ENCODE measurements at places on chromosomes 4 and X.

DNA sequence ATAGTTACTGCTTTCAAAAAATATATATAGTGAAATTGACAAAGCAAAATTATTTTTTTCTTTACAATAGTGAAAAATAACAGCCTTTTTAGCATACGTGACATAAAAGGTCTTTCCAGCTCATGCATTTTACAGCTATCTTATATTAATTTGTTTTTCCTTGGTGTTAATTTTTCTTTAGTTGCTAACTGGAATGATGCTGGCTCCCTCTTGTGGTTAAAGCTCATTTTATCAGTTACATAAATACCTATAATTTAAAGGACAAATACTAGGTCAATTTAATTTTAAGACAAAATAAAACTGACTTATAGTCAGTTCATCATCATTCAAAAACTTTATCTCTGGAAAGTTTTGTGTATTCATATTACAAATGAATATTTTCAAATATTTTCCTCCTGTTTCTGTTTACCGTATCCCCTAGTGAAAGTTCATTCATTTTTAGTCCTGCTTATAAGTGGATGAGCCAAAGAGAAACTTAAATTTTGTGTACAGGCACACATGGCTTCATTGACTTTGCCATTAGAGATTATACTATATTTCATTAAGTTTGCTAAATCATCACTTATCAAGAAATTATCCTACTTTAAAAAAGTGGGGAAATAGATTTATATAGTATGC, 9.9 kb upstream of the ANAPC4 start:
- DNase-seq = no peak

GRCh38 chr4:38788317-38788716, 5.5 kb upstream of the TLR10 start:
- no peak for DNase-seq

DNA sequence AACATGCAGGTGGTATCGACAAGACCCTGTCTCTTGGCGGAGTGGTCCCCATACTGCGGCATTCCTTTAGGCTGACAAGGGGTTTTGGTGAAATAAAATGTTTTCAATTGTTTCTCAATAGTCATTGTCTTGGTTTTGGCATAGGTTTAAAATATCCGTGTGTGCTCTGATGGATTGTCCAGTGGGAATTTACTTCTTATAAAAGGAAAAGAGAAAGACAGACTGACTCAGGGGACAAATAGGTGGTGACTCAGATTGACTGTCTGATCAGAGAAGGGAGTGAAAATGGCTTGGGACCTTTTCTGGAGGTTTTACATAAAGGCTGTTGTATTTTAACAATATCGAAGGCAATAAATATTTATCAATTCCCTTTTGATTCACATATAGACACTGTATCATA, 129.8 kb downstream of the SORBS2 start:
- DNase-seq = no peak

- DNase-seq = no peak
Observed at GRCh38 chr4:40506492-40506891, 123.2 kb downstream of the RBM47 start.

DNA sequence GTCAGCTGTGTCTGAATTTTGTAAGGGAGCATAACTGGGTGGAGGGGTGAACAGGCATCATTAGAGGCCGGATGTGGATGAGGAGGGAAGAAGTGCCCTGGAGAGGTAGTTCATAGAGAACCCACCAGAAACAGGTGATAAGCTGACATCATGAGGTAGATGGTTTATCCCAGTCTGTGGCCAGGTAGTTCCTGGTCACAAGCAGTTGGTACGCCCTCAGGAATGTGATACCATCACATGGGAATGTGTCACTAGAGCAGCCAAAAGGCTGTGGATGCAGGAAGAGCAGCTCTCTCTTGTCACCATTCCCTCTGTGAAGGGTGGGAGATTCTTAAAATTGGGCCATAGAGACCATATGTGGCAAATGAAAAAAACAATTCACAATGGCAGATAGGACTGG, 21.9 kb downstream of the MSN start:
- DNase-seq = no peak

GRCh38 chrX:124373348-124373747, 27.0 kb downstream of the SH2D1A start:
- DNase-seq = no peak

GRCh38 chrX:44352758-44353157, 9.3 kb upstream of the EFHC2 start:
- DNase-seq = no peak

- DNase-seq = no peak
Observed at GRCh38 chr4:70680934-70681333, 7.4 kb upstream of the UTP3 start.

- no peak for DNase-seq
Observed at GRCh38 chr4:27577951-27578350, 717.3 kb downstream of the STIM2 start.

DNA sequence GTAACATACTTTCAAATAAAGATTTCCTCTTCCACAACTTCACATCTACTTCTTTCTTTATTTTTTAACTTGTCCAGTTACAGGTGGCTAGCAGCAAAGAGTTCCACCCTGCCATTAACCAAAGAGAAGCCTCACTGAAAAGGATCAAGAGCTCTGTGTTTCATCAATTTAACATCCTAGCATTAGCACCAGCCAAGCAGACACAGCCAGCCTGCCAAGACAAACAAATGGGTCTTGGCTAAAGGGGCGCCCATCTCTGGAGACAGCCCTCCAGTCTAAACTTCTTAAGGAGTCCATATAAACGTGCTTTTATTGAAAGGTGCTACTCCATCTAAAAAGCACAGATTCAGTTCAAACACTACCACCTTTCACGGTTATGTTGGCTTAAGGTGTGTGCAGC, 105.3 kb downstream of the ADAMTS3 start:
- DNase-seq = no peak

GRCh38 chr4:114021451-114021850, 42.0 kb upstream of the ARSJ start:
- no peak for DNase-seq

- no peak for DNase-seq
Observed at GRCh38 chrX:131073607-131074006, 15.5 kb downstream of the ARHGAP36 start.

GRCh38 chr4:146342600-146343192, 128.4 kb downstream of the REELD1 start:
- no peak for DNase-seq

DNA sequence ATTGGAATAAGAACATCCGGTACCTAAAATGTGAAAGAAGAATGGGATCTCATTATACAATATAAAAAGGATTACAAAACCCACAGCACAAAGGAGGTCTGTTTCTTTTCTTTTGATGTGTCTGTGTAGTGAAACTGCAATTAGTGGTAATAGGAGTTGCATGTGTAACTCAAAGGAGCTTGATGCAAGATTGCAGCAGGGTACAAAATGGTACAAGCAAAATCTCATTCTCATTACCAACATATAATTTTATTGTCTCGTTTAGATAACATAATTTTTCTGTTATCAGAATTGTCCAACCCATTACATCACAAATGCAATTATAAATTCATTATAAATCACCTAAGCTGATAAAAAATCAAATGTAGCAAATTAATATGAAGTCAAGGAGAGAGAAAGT, 47.1 kb upstream of the CCSER1 start:
- no peak for DNase-seq

DNA sequence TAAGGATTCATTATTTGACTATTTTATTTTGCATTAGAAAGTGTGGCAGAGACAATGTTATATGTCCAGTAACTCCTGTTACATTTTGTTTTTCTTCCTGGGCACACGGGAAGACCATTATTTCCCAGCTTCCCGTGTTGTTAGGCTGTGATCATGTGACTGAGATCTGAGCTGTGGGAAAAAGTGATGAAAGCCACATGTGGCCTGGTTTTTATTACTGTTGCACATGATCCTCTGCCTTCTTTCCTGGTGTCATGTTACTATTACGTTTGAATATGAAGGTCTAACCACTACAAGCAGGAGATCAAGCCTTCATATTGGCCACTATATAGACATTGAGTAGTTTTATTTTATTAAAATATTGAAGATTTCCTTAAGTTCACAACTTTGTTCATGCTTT, 28.2 kb upstream of the MID1 start:
- DNase-seq = no peak

DNA sequence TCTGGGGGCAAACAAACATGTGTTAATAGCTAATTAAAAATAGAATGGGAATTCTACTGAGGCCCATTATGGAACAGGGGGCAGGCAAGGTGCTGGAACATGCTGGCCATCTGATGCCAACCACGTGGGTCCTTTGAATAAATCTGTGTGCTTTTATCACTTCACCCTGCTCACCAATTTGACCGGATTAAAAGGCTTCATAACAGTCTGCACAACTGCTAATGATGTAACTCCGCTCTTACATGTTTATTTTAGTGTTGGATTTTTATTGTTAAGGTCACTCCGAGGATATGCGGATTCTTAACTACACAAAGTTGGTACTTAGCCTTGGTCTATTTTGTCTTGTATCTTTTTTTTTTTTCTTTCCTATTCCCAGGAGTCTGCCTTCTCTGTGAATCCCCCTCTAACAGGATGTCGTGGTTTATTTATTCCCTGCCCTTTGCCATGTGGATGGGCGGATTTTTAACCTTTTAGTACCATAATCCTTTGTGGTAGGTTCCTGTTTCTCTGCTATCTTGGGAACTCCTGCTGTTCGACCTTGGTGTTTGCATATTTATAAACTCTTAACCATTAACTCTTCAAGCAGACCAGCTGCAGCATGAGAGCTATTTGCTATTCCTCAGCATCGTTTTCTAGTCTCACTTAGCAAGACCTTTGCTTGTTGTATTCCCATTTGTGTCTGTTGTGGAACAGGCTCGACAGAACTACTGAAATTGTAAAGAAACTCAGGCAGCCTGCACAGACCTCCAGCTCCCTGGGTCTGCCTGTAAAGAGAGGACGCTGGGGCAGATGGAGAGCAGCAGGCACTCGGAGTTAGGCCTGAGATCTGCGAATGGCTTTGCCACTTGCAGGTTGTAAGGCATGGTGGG, 38.0 kb downstream of the TRIM2 start:
- no peak for DNase-seq

DNA sequence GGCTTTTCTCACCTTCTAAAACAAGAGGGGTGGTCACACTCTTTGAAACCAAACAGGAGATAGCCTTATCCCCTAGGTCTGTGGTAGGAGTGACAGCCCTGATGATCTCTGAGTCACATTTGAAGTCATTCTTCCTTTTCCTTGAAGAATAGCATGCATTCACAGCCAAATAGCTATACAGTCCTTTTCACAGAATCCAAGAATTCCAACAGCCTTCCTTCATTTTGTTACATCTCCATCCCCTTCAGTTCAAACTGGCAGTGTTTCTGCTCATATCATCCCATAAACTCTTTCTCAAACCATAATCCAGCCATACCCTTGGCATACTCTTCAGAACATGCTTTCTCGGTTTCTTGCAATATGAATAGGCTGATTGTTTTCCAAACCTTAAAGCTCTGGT, 33.3 kb upstream of the TMEM184C start:
- no peak for DNase-seq

DNA sequence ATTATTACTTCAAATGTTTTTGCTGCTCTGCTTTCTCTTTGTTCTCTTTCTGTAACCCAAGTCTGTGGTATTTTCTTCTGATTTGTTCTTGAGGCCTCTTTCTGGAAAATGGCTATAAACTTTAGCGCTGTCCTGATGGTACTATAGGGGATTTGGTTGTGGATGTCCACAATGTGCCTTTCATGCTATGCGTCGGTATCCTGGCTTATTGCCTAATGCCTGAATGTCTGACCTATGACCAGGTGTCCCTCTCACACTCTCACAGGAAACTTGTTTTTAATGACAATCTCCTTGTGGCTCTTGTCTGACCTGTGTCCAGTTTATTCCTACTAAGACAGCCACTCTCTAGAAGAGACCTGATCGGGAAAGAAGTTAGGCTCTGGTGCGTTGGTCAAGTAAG, 222.4 kb upstream of the NR3C2 start:
- DNase-seq = no peak

DNA sequence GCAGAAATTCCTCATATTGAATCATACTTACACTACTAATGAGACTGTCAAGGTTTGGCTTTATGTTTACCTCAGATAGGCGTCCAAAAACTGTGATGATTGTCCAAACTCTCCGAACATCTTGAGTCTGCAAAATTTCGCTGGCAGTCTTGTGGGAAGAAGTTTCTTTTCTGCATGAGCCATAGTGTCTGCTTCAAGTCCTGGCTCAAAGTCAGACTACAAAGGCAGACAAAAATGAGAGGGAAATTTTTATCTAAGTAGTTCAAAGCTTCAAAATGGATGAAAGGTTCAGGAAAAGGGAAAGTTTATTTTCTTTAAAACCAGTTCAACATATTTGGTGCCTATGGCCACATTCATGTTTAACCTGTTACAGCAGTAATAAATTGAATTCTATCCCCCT, 40.7 kb downstream of the PALLD start:
- no peak for DNase-seq

DNA sequence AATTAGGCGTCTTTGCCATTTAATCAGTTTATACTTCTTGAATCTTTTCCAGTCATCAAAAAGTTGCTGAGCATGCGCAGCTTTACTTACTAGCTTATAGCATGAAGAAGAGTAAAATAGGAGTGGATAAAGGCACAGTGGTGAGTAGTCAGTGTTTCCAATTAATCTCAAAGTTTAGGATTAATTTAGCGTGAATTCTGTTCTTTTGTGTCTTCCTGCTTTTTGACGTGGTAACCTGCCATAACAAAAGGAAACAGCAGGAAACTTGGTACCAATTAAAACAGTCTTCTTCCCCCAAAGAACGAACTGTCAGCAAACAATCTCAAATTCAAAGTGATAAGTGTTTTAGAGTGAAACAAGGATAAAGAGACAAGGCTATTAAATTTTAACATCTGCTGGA, 61.9 kb downstream of the TET2 start:
- no peak for DNase-seq

DNA sequence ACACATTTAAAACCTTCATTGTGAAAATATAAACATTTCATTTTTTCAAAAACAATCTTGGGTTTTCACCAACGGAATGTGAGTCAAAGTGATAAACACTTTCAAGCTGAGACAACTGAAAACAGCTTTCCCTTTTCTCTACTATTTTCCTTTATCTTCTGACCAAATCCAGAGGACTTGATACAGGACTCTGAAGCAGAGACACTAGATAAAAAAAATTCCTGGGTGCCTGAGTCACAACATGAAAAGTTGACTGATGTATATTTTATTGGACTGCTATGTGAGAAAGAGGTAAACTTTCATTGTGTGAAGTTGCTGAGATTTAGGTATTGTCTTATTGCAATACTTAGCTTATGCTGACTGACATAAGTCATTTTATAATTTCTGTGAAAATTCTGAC, 411.2 kb downstream of the SPOCK3 start:
- DNase-seq = no peak

- DNase-seq = no peak
Observed at GRCh38 chrX:123807835-123808416, 51.9 kb upstream of the XIAP start.

DNA sequence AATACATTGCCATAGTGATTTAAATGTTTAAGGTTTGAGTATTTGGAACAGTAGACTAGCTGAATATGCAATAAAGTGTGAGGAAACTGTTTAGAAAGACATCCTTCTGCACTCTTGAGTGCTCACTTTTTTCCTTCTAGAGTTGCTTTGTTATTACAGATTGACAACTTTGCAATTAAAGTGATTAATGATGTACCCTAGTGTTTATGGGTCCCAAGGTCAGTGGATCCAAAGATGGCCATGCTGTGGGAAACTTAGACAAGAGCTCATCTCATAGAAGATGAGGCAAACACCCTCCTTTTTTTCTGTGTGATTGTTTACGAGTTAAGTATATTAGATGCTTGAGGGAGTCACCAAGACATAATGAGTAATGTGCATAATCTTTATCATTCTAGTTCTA, 118.8 kb downstream of the PDLIM5 start:
- DNase-seq = no peak

Measured in stimulated activated CD8-positive, alpha-beta memory T cell treated with anti-CD3 and anti-CD28 coated beads, Interleukin-12 subunit alpha, Interleukin-12 subunit beta, amount 100 ng/mL, for 1 hour (primary cell).